Hematopoietic multipotent progenitor cell (in vitro differentiated cells): ENCODE measurements at places on chromosomes 6 and 20. TPM values are rescaled to one million over a fixed set of nuclear protein-coding genes. Genes with fewer than 3 reads are reported as not detected.
A peak's percentile ranks its signal among the peaks of the same experiment; 100 is the strongest.

GRCh38 chr6:36493319-36493718, 50.5 kb downstream of the KCTD20 start:
- no peak for DNase-seq

GRCh38 chr20:4898282-4899244, 102.7 kb downstream of the SLC23A2 start:
- no peak for DNase-seq

- DNase-seq = no peak
Observed at GRCh38 chr6:163355426-163355991, 59.0 kb upstream of the QKI start.

GRCh38 chr20:44646023-44646640, 5.4 kb downstream of the ADA start:
- peak; percentile 74 for DNase-seq

- DNase-seq = no peak
Observed at GRCh38 chr6:127347178-127347577, 3.8 kb upstream of the ECHDC1 start.

SFTA2 gene
- not detected for total RNA-seq
